Fibroblast of gingiva (primary cell): ENCODE measurements at places on chromosomes 4 and X.
A peak's percentile ranks its signal among the peaks of the same experiment; 100 is the strongest.

- no peak for DNase-seq
These were observed 62.1 kb upstream of the SCOC start for GRCh38 chr4:140311257-140311835.

DNA sequence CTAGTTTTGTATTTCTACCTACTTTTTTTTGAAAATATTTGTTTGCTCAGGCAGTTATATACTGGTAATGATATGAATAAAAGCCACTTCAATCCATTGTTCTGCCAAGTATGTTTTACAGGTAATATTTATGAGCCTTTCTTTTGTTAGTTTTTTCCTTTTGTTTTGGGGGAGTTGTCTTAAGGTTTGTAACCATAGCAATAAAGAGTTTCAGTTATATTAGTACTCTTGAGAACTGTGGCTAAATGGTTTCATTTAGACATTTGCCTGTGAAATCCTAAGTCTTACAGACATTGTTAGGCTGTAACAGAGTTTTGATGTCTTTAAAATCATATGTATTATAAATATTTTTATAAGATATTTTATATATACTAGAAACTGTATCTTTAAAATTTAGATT lies 150.1 kb downstream of the DIPK2B start:
- DNase-seq = no peak

DNA sequence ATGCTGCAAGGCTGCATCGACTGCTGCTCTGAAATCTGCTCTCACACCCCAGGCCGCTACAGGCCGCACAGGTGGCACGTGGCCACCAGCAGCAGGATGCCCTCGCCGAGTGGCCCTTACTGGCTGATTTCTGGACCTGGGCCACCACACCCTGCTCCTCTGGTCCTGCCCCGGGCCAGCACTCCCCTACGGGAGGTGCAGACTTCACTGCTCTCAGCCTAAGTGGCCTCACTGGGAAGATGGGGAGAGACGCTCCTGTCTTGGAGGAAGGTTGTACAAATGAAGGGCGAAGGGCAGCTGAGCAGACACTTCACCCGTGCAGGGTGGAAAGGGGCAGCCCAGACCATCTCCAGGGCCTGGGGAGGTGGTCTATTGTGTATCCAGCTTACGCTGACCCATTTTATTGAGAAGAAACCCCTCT lies 72.5 kb downstream of the ACOX3 start:
- no peak for DNase-seq

DNA sequence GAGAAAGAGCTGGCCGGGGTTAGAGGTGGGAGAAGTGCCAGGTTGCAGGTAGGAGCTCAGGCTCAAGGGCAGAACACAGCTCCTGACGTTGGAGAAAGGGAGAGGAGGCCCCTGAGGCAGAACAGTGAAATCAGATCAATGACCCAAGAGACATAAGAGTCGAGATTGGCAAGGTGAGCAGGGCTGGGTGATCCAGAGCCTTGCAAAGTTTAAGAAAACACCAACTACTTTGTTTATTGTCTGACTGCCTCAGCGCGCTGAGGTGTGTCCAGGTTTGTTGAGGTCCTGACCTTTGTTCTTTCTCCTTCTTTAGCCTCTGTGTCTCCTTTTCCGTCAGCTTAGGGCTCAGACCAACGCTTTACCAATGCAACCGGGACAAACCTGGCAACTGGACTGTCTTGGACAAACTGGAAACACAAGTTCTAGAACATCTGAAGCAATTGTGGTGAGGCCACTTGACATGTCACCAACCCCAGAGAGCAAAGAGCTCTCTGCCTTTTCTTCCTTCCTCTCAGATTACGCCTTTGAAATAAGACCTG lies 28.3 kb downstream of the CHRNA9 start:
- no peak for DNase-seq

- no peak for DNase-seq
These were observed 101.0 kb upstream of the TLR2 start for GRCh38 chr4:153582954-153583702.

DNA sequence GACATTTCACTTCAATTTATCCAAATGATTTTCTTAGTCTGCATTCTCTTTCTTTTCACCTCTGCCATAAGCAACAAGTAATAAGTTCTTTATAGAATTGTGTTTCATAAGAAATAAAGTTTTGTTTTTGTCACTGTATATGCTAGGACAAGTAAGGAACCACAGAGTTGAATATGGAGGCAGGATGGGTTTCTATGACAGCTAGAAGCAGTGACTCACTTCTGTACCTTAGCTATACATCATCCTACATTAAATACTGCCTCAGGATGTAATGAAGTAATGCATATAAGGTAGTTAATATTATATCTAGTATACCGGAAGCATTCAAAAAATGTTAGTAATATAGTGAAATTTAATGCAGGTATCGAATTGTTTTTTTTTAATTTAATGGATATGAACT lies 128.0 kb downstream of the PPA2 start:
- DNase-seq = no peak

- DNase-seq = no peak
These were observed 64.7 kb upstream of the RPL34 start for GRCh38 chr4:108555701-108556100.

GRCh38 chr4:183304538-183304937 lies 15.5 kb downstream of the CLDN22 start:
- DNase-seq = no peak

DNA sequence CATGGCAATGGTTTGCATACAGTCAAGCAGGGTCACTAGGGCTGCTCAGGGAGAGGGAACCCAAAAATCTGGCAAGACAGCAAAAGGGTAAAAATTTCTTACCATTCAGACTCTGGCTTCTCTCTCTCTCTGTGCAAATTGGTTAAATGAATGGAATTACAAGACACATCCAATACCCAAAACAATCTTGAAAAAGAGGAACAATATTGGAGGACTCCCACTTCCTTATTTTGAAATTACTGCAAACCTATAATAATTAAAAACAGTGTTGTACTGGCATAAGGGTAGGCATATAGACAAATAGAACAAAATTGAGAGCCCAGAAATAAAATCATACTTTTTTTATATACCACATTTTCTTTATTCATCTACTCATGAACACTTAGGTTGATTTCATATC lies 24.1 kb downstream of the ETDA start:
- no peak for DNase-seq

GRCh38 chrX:75061701-75062100 lies 94.4 kb downstream of the ABCB7 start:
- DNase-seq = peak; percentile 13

DNA sequence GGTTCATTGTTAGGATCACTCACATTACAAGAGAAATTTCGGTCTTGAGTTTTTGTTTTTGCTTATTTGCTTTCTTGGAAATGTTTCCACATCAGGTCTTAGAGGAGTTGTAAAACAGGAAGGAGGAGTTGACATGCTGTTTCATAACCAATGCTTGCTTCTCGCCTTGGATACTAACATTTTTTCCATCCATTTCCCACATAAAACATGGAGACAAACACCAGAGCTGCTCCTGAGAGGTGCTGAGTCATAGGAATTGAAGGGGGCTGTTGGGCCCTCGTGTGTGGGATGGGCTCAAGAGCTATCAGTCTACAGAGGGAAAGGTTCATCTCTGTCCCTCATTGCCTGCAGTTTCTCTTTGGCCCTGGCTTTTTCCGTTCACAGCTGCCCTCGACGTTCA lies 29.9 kb downstream of the TBL1X start:
- peak; percentile 3 for DNase-seq

DNA sequence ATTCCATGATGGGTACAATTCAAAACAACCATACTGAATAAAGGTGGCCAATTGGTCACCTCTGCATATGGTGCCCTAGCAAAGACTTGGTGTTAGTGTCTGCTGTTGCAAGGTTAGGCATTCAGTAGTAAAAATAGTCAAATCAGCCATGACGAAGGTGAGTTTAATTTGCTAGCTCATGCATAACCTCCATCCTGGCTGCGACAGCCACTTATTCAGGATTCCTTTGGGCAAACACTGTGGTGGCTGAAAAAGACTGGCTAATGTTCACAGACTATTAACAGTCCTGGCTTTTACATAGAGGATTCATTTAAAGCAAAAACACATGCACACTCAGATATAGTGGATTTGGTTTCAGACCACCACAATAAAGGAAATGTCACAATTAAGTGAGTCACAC lies 34.8 kb upstream of the MAP9 start:
- no peak for DNase-seq

DNA sequence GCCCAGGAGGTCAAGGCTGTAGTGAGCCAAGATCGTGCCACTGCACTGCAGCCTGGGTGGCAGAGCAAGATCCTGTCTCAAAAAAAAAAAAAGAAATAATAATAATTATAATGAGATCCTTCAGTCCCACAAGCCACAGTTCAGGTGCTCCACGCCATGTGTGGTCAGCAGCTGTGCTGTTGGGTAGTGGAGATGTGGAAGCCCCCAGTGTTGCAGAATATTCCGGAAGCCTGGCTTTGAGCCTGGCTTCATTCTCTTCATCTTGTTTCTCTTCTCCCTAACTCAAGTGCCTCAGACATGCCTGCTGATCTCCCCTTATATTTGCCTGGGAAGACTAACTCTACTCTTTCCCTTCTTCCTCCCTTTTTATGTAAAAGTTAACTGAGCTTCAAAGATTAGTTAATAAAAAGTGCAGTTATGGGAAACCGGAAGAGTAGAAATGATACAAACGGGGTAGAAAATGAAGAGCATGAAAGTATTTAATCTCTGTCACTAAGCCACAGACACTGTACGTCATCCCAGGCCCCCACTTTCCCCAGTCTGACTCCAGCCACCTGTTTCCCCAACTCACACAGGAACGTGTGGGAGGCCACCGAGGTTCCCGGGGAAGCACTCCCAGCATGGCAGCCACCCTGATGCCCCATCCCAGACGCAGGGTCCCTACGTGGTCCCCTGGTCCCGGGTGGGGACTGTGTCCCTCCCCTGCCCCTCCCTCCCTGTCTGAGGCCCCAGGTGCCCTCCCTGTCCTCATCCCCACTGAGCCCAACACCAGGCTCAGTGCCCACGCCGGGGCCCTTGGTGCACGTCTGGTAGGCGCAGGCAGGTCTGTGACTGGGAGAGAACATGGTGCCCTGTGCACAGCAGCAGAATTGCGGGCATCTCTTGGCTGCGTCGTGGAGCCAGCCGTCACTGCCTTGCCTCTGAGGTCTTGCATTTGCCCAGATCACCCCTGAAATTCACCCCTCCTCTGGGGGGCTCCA lies 24.0 kb downstream of the PCGF3 start:
- DNase-seq = no peak

DNA sequence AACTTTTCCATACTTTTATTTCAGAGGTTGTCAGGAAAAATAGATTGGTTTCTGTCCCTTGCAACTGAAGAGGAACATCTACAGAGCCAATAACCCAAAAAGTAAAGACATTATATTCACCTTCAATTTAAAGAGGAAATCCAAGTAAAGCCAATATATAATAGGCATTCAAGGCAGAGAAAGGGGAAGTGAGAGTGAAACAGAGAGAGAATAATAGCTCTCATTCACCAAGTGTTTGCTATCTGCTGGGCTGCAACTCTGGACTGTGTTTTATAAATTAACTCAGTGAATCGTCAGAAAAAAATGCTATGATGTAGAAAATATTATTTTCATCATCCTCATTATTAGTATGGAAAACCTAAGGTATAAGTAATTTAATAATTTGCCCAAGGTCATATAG lies 448.5 kb downstream of the TRAM1L1 start:
- no peak for DNase-seq

DNA sequence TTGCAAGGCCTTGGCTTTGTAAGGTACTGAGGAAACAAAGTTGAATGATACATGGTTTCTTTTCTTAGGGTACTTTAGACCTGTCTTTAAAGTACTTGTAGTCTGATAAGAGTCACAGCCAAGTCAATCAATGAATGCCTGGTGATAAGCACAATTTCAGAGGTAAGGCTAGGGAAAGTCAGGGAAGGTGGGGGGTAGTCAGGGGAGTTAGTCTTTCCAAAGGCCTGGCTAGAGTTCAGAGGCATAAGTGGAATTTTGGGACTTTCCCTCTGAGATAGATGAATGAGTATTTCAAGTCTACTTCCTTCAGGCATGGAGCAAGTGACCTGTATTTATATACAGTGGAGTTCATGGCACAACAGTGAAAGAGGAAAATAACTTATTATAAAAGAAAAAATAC lies 78.3 kb downstream of the SLC4A4 start:
- no peak for DNase-seq

DNA sequence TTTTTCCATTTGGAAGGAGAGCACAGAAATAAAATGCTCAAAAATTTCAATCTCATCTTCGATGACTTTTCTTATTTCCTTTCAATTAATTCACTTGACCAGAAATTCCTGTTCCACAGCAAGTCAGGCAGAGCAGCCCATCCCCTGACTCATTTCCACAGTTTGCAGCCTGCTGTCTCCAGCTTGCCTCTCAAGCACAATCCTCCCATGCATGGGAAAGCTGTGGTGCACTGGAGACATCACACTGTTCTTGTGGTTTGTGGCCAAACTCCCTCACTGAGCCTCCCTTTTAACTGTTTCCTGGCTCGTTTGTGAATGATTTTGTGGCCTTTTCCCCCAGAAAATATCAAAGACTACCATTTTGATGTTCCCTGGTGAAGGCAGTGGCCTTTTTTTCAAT lies 114.0 kb upstream of the ENPEP start:
- no peak for DNase-seq

- no peak for DNase-seq
These were observed 869 bp downstream of the TMEM184C start for GRCh38 chr4:147617841-147618691.

DNA sequence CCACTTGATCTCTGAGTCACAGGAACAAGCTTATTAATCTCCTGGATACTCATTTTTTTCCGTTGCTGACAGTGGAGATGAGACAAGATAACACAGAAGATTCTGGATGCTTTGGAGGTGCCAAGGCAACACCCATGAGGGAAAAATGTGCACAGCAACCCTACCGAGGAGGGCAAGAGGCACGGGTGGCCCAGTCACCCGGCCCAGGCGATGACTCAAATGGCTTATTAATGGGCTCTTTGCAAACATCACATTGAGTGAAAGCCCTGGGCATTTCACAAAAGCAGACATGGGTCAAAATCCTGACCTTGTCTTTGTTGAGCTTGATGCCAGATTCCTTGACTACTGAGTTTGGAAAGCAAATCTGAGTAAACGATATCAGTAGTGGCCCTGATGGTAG lies 315.1 kb downstream of the STK32B start:
- no peak for DNase-seq

DNA sequence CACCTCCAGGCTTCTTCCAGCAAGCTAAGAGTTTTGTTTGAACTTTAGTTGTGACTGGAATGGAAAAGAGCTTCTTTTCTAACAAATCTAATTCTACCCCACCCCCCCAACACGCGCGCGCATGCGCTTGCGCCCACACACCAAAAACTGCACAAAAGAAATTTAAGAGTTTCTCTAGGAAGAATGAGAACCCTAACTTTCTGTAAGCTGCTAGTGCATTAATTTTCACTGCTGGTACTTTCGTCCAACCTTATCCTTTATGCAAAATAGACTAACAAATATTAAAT lies 9.0 kb upstream of the INTU start:
- no peak for DNase-seq

DNA sequence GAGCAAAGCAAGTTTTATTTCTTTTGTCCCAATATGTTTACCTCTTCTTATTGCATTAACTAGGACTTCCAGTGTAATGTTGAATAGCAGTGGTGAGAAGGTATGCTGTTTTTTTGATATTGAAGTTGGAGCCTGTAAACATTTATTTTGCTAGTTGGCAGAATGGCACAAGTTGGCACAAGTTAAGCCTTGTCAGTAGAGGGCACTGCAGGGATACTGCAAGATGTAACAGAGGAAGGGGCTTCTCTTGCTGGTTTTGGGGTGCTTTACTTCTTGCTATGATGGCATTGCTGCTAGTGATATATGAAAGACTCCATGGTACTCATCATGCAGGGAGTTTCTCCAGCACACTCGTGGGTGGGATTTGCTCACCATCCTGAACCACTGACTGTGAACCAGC lies 327.3 kb upstream of the ARX start:
- DNase-seq = no peak
